ENCODE measurements at places on chromosomes 1 and 21.

DNA sequence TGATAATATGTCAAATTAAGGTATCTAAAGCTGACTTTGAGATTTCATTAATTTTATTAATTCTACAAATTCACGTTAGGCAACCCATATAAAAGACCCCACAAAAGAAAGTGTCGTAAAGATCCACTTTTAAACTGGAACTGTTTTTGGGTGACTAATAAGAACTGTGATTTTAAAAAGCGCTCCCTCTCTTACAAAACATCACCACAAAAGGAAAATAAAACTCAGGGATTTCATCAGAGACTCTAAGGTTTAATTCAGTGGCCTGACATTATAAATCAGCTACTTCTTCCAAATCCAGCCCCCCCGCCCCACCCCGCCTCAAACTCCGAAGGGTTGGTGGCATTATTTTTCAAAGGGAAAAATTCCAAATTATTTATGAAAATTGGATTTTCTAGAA, 2.7 kb downstream of the COL24A1 start:
- DNase-seq = no peak

GRCh38 chr1:186903374-186904136, 74.8 kb downstream of the PLA2G4A start:
- no peak for DNase-seq

DNA sequence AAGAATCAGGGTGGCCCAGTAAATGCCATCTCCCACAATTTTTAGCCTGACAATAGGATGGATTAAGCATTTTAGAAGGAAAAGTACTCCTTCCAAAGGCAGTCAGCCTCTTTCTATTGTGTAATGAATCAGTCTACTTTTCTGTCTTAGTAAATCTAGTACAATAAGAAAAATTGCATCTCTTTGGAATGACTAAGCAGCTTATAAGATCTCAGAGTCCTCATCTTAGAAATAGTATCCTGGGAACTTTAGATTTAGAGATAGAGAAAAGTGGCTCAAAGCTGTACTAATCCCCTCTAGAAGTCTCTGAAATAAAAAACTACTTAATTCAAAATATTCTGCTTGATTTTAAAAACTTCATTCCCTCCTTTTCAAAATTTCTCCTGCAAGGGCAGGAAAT, 81.4 kb downstream of the SLC44A5 start:
- no peak for DNase-seq

- no peak for DNase-seq
Measured at GRCh38 chr21:44594406-44594916, 2.2 kb upstream of the KRTAP10-6 start.

DNA sequence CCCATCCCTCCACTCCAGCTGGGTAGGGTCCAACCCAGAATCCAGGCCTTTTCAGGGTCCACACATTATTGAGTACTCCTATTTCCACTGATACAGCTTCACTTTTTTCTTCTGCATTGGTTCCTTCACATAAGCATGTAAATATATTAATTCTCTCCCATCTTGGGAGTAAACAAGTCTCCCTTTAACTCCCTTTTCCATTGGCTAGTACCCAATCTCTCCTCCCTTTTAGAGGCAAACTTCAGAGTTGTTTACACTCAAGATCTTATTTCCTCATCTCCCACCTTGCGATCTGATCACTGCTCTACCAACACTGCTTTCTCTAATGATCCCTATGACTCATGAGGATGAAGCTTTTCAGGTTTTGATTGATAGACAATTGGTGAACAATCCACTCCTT, 20.3 kb downstream of the DMAP1 start:
- DNase-seq = no peak

DNA sequence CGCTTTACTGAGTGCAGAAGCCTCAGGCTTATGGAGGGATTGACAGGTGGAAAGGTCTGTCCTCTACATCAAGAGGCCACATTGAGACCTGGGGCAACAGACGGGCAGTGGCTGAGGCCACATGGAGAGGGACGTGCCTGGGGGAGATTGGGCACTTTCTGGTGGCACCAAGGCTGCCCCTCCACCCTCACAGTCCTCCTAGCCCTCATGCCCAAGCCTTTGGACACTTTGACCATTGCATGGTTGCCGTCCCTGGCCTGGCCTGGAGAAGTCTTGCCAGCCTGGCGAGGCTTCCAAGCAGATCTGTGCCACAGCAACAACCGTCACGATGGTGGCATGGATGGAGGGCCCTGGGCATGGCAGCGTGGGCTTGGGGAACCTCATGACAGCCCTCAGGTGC, 192.1 kb upstream of the VAMP3 start:
- DNase-seq = no peak

GRCh38 chr1:245058882-245059281, 95.9 kb upstream of the KIF26B start:
- DNase-seq = no peak

- no peak for DNase-seq
Measured at GRCh38 chr1:156124557-156125483, 10.3 kb downstream of the LMNA start.

- no peak for DNase-seq
Measured at GRCh38 chr1:42784946-42785693, at the start of gene TMEM269. Gene TMEM269, plus strand, starts transcription at chr1:42784991. Its CDS starts 4,903 bp downstream, at chr1:42789894.

GRCh38 chr1:26388791-26389445, 16.4 kb upstream of the ZNF683 start:
- no peak for DNase-seq

GRCh38 chr21:33368124-33368523, 35.1 kb upstream of the IFNGR2 start:
- DNase-seq = no peak

DNA sequence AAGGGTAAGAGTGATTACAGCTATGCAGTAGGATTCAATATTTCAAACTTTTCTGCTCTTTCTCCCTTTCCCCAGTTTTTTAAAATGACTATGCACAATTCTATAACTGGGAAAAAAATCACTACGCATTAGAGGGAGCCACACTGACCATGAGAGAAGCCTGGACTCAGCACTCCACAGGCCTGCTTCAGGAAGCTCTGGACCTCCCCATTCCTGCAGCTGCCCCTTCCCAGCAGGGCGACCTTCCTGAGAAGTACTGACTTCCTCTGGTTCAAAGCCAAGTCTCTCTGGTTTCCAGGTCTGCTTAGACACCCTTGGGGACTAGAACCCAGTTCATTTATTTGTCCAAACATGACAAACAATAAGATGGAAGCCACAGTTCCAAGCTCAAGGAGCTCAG, 42.0 kb upstream of the CLSTN1 start:
- DNase-seq = no peak

DNA sequence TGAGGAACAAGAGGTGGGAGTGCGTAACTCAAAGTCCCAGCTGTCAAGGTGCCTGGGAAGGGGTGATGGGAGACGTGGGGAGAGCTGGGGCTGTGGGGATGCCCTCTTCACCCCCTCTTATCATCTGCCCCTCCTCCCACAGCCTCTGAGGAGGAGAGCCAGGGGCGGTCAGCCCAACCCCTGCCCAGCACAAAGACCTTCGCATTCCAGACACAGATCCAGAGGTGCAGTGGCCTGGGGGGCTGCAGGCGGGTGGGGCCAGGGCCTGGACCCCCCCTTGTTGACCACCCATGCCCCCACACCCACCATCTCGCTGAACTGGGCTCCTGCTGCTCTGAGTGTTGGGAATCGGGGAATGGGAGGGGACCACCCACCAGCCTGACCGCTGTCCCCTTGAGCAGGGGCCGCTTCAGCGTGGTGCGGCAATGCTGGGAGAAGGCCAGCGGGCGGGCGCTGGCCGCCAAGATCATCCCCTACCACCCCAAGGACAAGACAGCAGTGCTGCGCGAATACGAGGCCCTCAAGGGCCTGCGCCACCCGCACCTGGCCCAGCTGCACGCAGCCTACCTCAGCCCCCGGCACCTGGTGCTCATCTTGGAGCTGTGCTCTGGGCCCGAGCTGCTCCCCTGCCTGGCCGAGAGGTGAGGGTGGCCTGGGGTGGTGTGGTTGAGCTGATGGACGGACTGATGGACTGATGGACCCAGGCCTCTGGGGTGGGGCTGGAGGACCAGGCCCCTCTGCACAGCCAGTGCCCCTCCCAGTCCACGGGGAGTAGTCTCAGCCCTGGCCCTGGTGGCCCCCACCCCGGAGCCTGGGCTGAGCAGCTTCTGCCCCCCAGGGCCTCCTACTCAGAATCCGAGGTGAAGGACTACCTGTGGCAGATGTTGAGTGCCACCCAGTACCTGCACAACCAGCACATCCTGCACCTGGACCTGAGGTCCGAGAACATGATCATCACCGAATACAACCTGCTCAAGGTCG, 29.7 kb downstream of the TRIM11 start:
- no peak for DNase-seq

- no peak for DNase-seq
Measured at GRCh38 chr1:77948841-77949424, 29.9 kb downstream of the FUBP1 start.

GRCh38 chr1:182740120-182740519, 49.5 kb upstream of the NPL start:
- no peak for DNase-seq

DNA sequence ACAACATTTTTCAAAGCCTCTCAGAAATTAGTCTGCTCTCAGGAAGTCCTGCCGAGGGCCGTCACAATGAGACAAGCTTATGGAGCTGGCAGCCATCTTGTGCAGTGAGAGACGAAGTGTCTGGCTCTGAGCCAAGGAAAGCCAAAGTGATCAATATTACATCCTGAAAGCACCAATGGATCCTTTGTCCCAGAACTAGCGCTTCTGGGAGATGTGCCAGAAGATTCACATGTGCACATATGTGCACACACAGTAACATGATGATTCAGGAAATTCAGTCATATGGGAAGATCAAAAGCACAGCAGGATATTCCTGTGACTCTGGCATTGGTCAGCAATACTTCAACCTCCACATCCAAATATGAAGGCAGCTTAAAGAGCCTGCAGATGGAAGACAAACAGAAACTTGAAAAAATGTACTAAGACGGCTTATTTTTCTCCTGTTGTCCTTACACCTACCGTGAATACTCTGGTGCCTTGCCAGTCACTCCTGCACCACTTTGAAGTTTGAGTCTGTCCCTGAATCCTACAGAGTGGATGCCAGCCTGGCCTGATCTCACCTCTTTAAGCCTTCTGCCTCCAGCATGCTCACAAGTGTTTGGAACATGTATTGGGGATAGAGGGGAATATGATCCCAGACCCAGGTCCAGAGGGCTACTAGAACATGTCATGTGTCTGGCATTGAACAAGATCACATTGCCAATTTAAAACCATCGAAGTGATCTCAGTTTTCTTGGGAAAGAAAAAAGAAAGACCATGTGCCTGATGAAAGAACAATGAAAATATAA, 44.5 kb upstream of the PRRX1 start:
- DNase-seq = peak; percentile 45

DNA sequence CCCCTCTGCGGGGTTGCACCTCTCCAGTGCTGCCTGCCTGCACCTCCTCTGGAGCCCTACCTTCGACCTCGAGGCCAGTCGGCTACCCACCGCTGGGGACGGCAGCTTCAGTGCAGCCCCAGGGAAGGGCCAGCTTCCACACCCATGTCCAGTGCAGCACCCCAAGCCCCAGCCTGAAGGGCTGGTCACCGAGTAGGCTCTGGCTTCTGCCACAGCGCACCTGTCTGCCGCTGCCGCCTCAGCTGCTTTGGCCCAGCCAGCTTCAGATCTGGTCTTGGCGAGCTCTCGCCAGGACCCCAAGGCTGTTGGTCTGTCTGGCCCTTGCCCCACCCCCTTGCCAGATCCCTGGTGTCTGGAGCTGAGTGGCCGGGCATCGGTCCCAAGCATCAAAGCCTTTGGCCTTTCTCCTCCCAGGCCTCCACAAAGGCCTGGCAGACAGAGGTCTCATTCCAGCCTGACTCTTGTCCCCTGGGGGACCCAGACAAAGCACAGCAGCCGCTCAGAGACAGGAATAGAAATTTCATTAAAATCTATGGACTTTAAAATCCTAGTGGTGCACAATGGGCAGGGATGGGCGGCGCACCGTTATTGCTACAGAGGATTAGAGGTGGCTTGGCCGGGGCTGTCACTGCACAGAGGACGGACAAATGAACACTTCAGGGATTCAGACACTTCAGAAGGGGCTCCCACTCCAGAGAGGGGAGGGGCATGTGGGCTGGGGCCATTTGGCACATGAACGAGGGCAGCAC, 4.8 kb downstream of the CCDC24 start:
- DNase-seq = no peak

- DNase-seq = no peak
Measured at GRCh38 chr1:106921186-106921585, 135.3 kb upstream of the PRMT6 start.

DNA sequence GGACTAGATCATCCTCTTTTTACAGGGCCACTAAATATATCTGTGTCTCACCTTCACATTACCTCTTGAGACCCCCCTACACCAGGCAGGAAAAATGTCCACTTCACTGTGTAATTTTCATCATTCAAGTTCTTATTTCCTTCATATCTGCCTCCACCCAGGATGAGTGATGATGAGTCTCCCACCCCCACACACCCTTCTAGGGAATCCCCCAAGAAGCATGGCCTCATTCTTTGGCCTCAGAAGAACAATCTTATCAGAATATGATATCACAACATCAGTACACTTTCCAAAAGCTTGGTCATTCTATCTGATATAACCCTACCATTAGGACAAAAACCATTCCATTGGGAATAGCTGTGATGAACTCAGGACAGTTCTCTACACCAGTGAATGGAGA, 170.3 kb upstream of the DUSP10 start:
- no peak for DNase-seq

- DNase-seq = peak; percentile 62
Measured at GRCh38 chr1:29708796-29709703, 472.7 kb downstream of the PTPRU start.

DNA sequence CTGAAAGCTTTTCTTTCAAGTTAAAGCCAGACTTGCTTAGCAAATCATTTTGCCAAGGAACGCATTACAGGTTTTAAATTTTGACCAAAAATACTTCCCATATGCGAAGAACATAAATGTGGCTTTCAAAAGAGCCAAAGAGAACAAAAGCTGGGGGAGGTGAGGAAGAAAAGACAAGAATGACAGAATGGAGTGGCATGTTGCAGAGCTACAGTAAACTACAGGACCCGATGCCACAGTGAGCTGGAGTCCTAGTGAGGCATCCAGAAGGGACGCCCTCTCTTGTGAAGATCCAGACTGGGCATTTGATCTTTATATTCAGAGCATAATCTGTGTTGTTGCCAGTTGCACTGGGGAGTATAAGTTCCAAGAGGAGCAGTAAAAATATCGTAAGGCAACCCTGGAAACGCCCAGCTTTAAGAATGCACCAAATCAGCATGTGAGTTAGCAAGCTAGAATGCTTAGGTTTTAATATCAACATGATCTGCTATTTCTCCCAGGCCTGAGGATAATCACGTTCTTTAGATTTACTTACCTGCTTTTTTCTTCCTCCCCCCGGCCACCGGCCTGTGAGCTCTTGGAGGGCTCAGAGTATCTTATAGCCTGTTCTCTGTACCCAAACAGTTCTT, 48.4 kb upstream of the HOOK1 start:
- DNase-seq = no peak

GRCh38 chr1:28887419-28887834, 26.9 kb upstream of the EPB41 start:
- no peak for DNase-seq

GRCh38 chr1:116257836-116258235, 115.2 kb upstream of the ATP1A1 start:
- no peak for DNase-seq
